Stimulated activated CD8-positive, alpha-beta memory T cell treated with anti-CD3 and anti-CD28 coated beads, Interleukin-2, amount 100 ng/mL, for 1 hour (primary cell): ENCODE measurements at places on chromosomes 7 and 10.

- DNase-seq, result no peak
Measured at GRCh38 chr10:22615819-22616499, 98.4 kb downstream of the PIP4K2A start.

DNA sequence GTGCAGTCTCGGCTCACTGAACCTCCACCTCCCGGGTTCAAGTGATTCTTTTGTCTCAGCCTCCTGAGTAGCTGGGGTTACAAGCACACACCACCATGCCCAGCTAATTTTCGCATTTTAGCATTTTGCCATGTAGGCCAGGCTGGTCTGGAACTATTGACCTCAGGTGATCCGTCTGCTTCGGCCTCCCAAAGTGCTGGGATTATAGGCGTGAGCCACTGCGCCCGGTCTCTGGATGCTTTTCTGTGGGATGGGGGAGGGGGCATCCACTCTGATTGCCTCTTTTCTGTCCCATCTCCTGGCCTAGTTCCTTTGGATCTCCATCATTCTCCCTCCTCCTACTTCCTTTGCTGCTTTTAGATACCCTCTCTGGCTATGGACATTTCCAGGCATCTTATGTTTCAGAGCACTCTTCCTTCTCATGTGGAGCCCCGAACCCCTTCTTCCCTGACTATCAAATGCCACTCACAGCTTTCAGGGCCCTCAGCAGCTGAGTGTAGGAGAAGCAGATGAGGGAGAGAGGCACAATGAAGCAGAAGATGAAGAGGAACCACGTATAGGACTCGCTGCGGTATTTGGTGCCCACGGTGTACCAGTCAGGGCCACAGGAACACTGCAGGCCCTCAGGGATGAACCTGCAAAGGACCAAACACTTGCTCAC is 1.4 kb downstream of the OPN1SW start:
- no peak for DNase-seq

DNA sequence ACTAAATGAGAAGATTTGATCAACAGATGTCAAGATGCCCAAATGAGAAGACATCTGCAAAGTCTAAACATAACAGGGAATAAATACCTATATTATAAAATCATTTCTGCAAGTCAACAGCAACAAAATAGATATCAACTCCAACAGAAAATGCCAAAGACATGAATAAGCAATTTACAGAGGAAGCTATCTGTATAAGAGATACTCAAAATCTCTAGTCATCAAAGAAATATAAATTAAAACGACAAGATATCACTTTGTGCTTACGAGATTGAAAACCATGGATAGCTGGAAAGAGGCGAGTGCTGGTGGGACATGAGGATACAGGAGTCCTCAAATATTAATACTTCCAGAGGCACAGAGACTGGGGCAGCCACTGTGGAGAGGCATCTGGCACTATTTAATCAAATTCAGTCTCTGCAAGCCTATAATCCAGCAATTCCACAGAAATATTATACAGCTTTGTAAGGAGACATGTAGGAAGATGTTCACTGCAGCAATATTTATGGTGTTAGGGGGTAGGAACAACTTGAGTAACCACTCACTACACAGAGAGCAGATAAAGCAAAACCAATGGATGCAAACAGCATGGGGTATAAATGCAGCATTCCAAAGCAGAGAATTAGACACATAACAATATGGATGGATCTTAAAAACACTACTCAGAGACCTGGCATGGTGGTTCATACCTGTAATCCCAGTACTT is 4.8 kb downstream of the DNMBP start:
- DNase-seq, result no peak

DNA sequence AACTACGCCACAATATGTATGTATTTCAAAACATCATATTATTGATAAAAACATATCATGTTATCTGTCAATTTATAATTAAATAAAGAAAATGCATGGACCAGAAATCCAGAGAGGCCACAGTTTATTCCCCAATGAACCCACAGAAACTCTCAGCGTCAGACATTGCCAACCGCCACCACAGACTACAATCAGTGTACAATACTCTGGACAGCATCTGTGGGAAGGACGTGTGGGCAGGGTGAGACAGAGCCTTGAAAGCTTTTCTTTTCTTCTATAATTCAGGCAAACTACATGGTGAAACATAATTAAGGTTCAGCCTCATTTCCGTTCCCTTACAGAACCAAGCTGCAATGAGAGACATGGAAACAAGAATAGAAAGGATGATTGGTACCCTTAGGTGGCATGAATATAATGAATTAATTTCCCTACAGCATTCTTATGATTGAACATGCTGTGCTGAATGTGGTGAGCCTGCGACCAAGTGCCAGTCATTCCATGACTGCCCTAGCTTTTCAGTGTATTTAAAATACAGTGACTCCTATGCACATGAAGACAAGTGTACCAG is 909.3 kb downstream of the SORCS1 start:
- DNase-seq, result no peak
